Amygdala (tissue), 56 donors: ENCODE measurements at places on chromosomes 4 and X.

DNA sequence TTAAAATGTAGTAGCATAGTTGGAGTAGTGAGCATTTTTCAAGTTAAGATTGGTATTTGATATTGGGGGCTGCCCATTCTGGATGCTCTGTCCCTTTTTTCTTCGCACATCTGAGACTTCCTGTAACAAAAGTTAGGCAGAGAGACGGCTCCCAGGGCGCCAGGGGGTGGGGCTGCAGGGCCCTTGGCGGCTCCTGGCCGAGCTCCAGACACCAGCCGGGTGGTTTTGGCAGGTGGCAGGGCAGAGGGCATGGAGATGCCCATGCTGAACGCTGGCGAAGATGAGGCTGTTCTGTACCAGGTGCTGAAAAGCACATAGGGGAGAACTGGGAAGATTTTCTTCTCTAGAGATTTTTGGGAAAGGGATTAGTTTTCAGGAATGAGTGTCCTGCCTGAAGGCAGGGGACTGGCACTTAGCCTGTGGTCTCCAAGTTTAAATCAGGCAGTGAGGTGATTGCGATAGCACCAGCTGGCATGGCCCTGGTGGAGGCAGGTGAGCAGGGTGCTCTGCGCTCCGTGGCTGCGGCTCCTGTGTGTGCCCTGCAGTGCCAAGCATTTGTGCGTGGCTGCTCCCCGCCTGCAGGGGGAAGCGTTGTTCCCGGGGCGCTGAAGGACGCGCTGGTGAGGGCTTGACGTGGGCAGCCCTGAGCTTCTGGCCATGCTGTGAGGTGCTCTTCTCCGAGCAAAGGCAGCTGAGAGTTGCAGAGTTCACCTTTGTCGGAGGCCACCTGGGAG, 23.6 kb upstream of the HGFAC start:
- no peak for DNase-seq

GRCh38 chr4:180106122-180106521, 2137.1 kb upstream of the TENM3 start:
- DNase-seq, result no peak

DNA sequence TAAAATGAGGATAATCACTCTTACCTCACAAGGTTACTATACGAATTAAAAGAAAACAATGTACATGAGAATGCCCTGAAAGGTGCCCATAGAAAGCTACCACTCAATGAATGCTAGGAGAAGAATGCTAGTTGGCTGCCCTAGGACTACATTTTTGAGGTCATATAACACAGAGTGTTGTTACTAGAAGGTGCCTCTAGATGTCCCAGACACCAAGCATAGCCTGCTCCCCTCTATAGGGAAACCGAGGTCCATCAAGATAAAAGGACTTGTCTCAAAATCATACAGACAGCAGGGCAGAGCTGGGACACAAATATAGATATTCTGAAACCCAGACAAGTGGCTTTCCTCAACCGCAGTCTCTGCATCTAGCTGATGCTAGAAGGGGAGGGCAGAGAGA, 147.0 kb upstream of the ARHGEF9 start:
- DNase-seq, result no peak

- DNase-seq, result no peak
Observed at GRCh38 chr4:182717788-182718583, 199.2 kb downstream of the DCTD start.

DNA sequence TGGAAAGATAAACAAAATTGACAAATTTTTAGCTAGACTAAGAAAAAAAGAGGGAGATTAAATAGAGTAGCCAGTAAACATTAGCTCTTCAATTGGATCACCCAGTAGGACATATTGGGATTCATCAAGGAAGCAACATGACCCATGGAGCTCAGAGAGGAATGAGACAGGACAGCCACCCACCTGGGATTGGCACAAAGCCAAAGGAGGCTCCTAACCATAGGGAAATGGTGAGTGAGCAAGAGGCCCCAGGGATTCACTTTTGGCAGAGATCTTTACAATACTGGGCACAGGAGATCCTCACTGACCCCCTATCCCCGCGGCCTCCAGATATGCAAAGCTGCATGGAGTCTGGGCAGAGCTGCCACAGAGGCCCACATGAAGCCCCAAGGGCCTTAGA, 34.8 kb upstream of the CXCL6 start:
- DNase-seq, result no peak

DNA sequence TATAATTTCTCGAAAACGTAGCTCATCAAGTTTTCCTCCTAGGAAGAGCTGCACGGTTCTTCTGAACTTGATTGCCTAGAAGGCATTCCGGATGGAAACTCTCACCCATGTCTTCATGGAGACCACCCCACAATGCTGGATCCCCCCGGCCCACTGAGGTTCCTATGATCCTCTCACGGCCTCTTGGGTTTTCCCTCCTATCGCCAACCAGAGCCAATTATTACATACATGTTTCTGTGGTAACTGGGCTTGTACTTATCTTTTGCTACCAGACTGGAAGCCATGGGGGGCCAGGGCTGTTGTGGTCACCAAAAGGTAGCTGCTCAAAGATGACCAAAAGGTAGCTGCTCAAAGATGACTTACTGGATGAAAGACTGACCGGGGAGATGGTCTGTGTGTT, 131.5 kb downstream of the AFAP1 start:
- no peak for DNase-seq

GRCh38 chr4:70931347-70931746, 29.2 kb downstream of the MOB1B start:
- DNase-seq, result no peak

DNA sequence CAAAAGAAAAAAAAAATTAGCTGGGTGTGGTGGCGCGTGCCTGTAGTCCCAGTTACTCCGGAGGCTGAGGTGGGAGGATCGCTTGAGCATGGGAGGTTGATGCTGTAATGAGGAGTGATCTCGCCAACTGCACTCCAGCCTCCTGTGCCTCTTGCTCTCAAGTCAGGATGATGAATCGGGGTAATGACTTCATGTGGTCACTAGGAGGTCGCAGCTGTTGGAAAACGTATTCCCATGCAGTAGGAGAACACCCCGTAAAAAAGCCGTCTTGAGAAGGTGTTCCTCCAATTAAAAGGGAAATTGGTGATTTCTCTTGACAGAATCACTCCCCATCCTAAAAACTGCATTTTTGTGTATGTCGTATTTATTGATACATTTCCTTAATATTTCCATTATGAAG, 2.2 kb downstream of the CCNB3 start:
- no peak for DNase-seq

- DNase-seq, result no peak
Observed at GRCh38 chr4:6502747-6503465, 30.5 kb upstream of the PPP2R2C start.

DNA sequence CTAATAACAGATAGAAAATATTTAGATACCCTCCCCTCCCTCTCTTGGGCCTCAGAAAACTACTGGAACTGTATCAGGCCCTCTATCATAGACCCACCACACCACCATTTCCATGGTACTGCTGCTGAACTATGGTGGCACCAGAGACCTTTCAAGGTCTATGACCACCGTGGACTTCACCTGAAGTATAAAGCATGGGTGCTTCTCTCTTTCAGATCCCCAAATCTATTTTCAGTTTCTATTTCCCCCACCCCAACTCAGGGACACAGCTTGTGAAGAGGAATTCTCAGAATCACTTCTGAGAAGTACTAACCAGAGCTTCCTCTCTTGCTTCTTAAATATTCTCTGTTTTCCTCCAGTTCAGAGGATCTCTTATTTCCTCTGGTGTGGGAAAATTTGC, 840.8 kb upstream of the HTR2C start:
- no peak for DNase-seq

GRCh38 chrX:13078739-13079444, 34.5 kb upstream of the FAM9C start:
- no peak for DNase-seq

DNA sequence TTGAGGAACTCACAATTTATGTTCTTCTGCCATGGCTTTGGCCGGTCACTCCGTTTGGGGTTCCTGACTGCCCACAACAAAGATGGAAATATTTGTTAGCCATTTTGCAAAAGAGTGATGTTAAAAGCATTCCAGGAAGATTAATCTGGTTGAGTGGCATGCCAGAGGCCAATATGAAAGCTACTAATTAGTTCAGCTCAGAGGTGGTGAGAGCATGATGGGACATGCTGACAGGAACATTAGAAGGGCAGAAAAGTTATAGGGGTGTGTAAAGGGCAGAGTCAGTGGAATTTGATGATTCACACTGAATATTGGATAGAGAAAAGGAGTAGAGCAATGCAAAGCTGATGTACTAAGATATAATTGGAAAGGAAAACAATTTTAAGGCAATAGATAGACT, 94.4 kb downstream of the TLL1 start:
- no peak for DNase-seq

- no peak for DNase-seq
Observed at GRCh38 chr4:79408063-79408462, at the start of gene GK2. GK2 (minus strand) TSS chr4:79408228; CDS start chr4:79408200, 28 bp downstream.
